Urothelium cell line (cell line): ENCODE measurements at places on chromosomes 5 and 9.

- DNase-seq, result no peak
Observed at GRCh38 chr5:79613549-79613948, 1.3 kb downstream of the TENT2 start.

DNA sequence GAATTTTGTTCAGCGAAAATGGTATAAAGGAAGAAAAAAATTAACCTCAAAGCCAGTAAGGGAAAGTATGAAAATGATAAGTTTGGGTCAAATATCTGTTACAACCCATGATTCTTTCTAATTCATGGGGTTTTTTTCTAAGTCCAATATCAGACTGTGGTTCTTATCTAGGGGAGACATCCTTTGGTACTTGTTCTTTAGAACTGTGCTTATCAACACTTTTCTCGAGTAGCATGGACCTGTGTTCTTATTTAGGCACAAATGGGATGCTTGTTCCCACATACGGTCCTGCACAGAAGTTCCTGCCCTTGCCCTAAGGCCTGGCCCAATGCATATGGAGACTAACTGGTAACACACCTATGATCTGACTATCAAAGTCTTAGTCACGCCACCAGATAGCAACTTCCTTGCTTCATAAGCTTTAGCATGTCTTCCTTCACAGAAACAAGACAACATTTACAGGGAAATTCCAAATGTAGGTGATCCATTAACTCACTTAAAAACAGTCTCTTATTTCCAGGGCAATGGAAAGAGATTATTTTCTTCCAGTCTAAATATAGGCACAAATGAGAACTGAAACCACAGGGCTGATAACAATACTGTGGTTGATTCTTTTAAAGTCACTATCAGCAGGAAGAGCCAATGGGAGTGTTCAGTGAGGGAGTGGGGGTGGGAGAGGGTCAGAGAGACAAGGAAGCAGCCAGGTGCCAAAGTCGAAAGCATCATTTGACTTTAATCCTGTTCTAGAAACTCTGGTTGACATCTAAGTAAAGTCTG lies 268.8 kb upstream of the ANKRD55 start:
- no peak for DNase-seq

DNA sequence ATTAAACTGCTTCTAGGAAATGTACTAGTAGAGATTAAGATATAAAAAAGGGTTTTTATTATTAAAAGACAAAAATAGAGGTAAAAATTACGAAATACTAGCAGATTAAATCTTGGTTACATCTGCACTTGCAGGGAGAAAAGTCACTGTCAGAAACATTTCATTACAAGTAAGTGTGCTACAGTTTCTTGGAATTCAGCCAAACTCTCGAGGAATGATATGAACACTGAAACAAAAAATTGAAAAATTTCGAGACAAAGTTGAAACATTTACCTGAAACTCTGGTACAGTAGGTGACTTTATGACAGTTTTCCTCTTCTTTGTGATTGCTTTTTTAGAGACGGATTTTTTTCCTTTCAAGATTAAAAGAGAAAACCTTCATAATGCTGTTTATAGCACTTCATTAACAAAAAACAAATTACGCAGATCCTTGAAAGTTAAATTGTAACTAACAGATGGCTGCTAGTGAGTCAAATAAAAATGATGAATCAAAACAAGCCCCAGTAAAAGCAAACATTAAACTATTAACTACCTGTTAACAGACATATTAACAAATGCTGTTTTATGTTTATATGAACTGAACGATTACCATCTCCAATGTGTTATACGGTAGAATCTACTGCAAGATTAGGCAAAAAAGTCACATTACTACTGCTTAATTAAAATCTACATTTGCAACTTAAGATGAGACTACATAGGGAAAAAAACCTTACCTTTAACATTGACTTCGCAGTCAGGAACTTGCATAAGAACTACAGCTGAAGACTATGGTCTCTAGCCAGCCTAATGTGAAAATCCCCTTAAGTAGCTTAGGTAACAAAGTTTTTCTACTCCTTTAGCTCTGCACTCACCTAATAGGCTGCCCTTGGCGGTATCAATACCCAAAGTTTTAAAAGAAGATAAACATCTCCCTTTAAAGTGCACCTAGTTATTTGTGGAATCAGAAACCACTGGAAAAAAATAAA lies 61.4 kb downstream of the RANBP6 start:
- no peak for DNase-seq

DNA sequence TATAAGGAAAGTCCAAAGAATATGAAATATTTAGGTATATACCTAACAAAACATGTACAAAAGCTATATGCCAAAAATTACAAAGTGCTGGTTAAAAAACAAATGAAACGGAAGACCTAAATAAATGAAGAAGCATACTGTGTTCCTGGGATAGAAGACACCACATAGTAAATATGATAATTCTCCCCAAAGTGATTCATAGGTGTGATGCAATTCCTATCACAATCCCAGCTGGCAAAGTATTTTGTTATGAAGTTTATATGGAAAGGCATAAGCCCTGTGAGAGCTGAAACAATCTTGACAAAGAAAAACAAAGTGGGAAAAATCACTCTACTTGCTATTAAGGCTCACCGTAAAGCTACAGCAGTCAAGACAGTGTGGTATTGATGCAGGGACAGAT lies 2.6 kb upstream of the SMIM23 start:
- no peak for DNase-seq

- DNase-seq, result no peak
Observed at GRCh38 chr9:6096821-6097220, 81.4 kb upstream of the RANBP6 start.

- no peak for DNase-seq
Observed at GRCh38 chr9:109708451-109708945, 71.5 kb upstream of the PALM2AKAP2 start.

DNA sequence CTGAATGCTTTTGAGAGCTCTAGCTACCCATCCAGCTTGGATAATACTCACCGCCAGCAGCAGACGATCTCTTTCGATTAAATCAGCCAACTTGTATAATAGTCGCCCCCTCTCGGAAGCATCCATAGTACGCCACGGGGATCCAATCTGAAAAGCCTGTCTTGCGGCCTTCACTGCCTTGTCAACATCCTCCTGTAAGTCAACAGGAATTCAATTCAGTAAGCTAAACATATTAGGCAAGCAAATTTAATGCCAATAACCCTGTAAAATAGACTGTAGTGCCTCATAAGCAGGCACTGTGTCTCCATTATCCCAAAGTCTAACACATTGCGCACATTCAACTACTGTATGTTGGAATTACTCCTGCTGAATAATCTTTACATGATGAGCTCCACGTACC lies 22.0 kb downstream of the ALDH1A1 start:
- DNase-seq, result no peak

- DNase-seq, result no peak
Observed at GRCh38 chr5:98968056-98968564, 39.3 kb upstream of the CHD1 start.

- no peak for DNase-seq
Observed at GRCh38 chr5:32003981-32004380, 170.1 kb downstream of the GOLPH3 start.

DNA sequence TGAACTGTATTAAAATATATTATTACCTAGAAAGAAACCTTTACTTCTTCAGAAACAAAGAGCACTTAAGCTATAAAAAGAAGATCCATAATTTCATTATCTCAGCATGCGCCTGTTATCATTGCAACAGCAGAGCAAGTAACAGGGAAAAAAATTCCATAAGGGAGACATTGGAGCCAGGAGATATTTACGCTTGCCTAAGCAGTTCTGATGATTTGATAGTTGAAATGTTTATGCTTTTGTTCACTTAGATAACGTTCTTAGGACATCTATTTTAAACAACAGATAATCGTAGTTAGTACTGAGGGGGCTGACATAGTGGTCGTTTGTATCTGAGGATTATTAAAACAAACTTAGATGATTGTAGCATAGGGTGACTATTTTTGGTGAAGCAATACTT lies 252.5 kb downstream of the NNT start:
- no peak for DNase-seq

GRCh38 chr9:38380230-38380871 lies 12.2 kb upstream of the ALDH1B1 start:
- no peak for DNase-seq

DNA sequence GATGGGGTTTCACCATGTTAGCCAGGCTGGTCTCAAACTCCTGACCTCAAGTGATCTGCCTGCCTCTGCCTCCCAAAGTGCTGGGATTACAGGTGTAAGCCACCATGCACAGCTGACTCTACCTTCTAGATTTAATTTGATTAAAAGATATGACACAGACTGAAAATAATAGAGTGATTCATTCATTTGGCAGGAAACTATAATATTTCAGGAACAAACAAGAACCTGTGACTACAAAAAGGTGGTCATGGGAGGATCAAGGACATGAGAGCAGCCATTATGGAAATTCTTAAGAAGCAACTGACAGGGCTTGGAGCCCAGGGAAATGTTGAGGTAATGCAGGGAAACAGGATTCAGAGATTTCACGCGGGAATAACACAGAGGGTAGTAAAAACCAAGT lies 265.5 kb upstream of the DAP start:
- no peak for DNase-seq
